ENCODE measurements at places on chromosomes 12 and 14.
A peak's percentile ranks its signal among the peaks of the same experiment; 100 is the strongest.

DNA sequence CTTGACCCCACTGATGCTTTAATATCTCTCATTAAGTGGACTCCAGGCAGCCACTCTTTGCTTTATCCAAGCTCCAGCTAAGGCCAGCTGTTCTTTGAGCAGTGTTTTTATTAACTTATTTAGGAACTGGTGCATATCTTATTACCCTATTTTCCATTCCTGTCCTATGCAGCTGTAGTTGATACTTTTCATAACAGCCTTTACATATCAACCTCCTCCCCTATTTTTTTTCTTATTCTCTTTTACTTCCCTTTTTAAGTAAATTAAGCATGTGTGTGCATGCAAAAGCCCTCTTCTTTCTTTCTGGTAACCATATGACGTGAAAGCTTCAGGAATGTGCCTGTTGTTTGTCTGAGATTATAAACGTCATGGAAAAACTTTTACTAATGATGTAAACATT lies 121.2 kb downstream of the PTPRQ start:
- no peak for DNase-seq

- no peak for DNase-seq
These were observed 194.5 kb downstream of the PHETA1 start for GRCh38 chr12:111174251-111174960.

DNA sequence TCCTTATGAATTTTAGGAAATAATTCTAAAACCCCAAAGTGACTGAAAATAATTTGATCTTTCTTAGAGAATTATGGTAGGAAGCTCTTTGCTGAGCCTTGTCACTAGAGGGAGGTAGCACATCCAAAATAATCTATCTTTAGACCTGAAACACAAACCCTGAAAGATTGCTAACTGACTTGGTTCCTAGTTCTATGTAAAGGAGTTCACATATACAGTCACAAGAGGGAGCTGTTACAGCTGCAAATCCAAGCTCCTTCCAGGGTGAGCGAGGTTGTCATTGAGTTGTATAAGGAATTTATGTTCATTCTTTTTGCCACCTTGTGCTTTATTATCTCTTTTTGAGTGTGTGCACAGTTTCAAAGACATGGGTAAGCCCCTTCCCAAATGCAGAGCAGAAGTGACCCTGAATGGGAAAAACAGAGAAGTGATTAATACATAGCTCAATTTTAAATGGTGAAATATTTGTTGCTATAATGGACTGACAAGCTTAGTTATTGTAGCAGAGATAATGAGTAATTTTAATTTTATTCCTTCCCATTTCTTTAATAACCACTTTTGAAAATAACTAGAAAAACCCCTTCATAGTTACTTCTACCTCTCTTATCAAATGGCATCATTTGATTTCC lies 387.9 kb downstream of the DAD1 start:
- DNase-seq: no peak

GRCh38 chr12:116172224-116172849 lies 105.2 kb downstream of the MED13L start:
- peak; percentile 3 for DNase-seq

- DNase-seq: no peak
These were observed 5.5 kb upstream of the ATN1 start for GRCh38 chr12:6921996-6922946.

GRCh38 chr14:103882503-103883262 lies 35.3 kb upstream of the PPP1R13B start:
- no peak for DNase-seq

GRCh38 chr12:124675881-124676713 lies 108.7 kb upstream of the NCOR2 start:
- no peak for DNase-seq

DNA sequence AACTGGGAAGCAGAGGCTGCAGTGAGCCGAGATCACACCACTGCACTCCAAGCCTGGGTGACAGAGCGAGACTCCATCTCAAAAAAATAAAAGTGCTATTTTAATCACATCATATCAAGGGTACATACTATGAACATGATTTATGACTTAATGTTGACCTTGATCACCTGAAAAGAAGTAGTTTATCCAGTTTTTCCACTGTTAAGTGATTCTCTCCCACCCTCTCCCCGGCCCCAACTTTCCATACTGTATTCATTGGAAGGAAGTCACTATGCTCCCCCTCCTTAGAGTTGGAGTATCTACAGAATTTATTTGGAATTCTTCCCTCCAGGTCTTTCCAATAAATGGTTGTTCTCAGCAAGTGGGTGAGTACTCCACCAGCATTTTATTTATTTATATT lies 3.0 kb upstream of the PRMT5 start:
- DNase-seq: no peak

DNA sequence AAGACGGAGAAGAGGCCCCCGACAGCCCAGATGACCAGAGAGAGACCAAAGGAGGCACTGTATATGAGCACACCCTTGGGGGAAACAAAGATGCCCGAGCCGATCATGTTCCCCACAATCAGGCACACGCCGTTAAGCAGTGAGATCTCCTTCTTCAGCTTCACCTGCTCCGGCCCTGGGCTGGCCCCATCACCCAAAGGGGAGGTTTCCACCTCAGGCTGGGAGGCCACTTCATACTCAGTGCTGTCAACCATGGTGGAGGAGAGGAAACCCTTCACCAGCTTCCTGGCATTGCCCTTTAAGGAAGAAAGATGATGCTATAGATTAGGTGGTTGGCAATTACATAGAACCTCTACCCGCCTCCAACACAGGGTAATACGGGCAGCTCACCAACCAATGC lies 2.1 kb downstream of the SLC7A7 start:
- no peak for DNase-seq

DNA sequence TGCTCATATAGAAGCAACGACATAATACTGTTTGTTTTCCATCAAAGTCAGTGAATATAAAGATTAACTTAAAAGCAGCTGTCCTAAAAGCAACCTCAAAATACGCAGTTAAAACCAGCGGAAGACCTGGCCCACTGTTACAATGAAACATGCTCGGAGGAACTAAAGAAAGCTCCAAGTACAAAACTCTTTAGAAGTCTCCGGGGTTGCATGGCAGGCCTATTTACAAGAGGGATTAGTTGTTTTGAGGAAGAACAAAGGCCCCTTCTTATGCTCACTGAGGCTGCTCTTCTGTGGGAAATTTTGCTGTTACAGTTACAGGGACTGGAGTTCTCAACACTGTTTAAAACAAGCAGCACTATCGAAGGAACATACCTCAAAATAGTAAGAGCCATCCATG lies 75.9 kb upstream of the C12orf71 start:
- DNase-seq: no peak

GRCh38 chr12:128474916-128475315 lies 207.9 kb downstream of the TMEM132C start:
- DNase-seq: no peak

DNA sequence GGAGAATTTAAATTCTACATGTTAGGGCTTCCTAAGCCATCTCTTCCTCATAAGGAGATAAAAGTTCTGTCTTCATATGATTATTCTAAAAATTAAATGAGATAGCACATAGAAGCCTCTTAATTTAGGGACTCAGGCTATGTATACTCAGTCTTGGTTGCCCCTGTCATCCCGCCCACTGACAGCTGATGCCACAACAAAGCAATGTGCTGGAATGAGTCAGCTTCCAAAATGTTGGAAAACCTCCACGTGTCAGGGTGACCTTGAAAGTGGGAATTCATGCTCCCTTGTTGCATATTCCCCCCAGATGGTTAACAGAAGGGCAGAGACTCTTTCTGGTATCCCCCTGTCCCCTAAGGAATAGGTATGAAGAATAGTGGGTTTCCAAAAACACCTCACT lies 238.0 kb upstream of the DDHD1 start:
- DNase-seq: no peak

GRCh38 chr14:105039458-105040205 lies 18.7 kb upstream of the CDCA4 start:
- no peak for DNase-seq

- DNase-seq: no peak
These were observed 2.9 kb downstream of the CAMKK2 start for GRCh38 chr12:121293603-121294002.

DNA sequence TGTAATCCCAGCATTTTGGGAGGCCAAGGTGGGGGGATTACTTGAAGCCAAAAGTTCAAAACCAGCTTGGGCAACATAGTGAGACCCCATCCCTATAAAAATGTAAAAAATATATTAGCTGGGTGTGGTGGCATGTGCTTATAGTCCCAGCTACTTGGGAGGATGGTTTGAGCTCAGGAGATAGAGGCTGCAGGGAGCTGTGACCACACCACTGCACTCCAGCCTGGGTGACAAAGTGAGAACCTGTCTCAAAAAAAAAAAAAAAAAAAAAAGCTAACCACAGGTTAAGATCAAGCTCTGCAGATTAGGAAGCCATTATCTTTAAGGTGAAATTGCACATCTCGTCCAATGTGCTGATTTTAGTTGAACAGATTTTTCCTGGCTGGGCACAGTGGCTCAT lies 23.7 kb upstream of the CERS5 start:
- DNase-seq: no peak

GRCh38 chr12:99984271-99985128 lies at the start of gene ANKS1B:
ANKS1B (minus strand) TSS chr12:99984936; CDS start chr12:99984237, 699 bp downstream.
- no peak for DNase-seq

- no peak for DNase-seq
These were observed 116.6 kb upstream of the PLEKHA5 start for GRCh38 chr12:19012965-19013364.

Data from GM18507 (cell line).